AML-193 (cell line): ENCODE measurements at places on chromosomes 16 and 17.

DNA sequence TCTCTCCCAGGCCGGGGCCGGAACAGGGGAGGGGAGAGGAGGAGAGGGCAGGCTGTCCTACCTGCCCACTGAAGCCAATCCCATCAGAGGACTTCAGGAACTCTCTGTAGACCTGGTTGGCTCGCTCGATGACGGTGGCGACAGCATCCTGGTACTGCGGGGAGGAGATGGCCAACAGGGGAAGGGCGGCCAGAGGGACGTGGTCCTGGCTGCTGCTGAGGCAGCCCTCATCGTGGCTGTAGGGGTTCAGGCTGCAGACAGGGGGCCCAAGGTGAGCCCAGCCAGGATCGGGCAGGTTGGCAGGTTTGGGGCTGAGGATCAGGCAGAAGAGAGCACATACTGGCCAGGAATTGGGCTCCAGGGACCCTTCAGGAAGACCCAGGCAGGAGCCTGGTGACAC, 34.2 kb downstream of the PIMREG start:
- no peak for DNase-seq

- no peak for DNase-seq
Observed at GRCh38 chr16:49757559-49758069, 98.3 kb downstream of the ZNF423 start.

- no peak for DNase-seq
Observed at GRCh38 chr16:51807551-51807950, 656.5 kb upstream of the SALL1 start.

DNA sequence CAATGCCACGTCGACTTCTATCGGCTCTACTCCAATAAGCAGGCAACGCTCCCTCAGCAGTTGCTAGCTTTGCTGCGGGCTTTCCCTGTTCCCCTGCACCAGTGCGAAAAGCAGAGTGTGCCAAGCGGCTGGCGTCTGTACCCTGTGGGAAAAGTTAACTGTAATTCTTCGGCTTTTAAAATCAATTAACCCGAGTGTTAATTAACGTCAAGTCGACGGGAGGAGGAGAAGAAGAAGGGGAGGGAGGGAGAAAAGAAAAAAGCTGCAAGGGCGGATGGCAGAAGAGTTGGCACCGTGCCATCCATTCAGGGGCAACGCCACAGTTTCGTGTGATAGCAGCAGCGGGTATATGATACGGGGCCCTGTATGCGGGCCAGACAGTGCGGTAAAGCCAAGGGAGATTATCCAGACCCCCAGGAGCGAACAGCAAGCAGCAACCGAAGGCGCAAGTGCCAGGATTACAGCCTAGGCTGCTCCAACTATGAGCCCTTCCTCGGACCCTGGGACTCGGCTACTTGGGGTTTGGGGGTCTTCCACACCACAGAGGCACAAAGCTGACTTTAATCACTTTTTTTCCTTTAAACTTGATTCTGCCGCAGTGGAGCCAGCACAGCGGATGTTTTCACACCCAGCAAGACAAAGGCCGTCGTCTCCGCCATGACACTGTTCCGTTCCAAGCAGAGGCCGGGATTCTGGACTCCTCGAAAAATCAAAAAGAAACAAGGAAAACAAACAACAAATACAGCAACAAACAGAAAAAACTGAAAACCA, 253.8 kb upstream of the PMFBP1 start:
- DNase-seq: no peak

- no peak for DNase-seq
Observed at GRCh38 chr17:68963958-68964357, 8.8 kb upstream of the ABCA8 start.

DNA sequence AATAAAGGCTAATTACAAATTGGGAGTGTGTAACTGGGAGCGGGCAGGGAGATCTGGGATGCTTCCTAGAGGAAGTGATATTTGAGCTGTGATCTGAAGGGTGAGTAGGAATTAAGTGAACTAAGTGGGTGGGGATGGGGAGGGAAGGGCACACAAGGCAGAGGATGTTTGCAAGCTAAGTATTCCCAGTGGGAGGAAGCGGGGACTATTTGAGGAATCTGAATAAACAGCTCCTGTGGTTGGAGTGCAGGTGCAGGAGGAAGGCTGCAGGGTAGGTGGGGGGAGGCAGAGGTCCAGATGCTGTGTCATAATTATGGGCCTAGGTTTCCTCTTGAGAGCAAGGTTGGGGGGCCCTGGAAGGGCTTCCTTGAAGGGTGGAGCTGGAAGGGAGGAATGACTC, 102.1 kb upstream of the HS3ST2 start:
- DNase-seq: no peak

- no peak for DNase-seq
Observed at GRCh38 chr17:72487731-72488494, 367.1 kb downstream of the SOX9 start.

- DNase-seq: no peak
Observed at GRCh38 chr17:42233994-42234393, 39.7 kb upstream of the GHDC start.
